ENCODE measurements at places on chromosomes 7 and 10. TPM values are rescaled to one million over a fixed set of nuclear protein-coding genes. Genes with fewer than 3 reads are reported as not detected.
A peak's percentile ranks its signal among the peaks of the same experiment; 100 is the strongest.

The LIPM gene
- not detected for total RNA-seq

The LRRC18 gene
- not detected for total RNA-seq

The CHAT gene
- total RNA-seq = not detected

The KLLN gene
- 0.77 TPM for total RNA-seq

The ITIH5 gene
- not detected for total RNA-seq

The GRID2IP gene
- not detected for total RNA-seq

The MACC1 gene
- total RNA-seq = 0.11 TPM

The HOXA1 gene
- 3.7 TPM for total RNA-seq

The ZNF503 gene
- 4.1 TPM for total RNA-seq

The UCMA gene
- not detected for total RNA-seq

The GHRHR gene
- not detected for total RNA-seq

The EBLN1 gene
- total RNA-seq = 0.26 TPM

The EN2 gene
- 0.69 TPM for total RNA-seq

The SLC39A12 gene
- total RNA-seq = not detected

The SMKR1 gene
- 0.71 TPM for total RNA-seq

The FANK1 gene
- 2.2 TPM for total RNA-seq

The MYH16 gene
- total RNA-seq = not detected

The SLC26A5 gene
- not detected for total RNA-seq

The OPTN gene
- 41.9 TPM for total RNA-seq

The SPDYE5 gene
- total RNA-seq = not detected

The C10orf67 gene
- total RNA-seq = 0.19 TPM

GRCh38 chr10:102620138-102620590, 24.1 kb upstream of the TRIM8 start:
- DNase-seq = no peak

DNA sequence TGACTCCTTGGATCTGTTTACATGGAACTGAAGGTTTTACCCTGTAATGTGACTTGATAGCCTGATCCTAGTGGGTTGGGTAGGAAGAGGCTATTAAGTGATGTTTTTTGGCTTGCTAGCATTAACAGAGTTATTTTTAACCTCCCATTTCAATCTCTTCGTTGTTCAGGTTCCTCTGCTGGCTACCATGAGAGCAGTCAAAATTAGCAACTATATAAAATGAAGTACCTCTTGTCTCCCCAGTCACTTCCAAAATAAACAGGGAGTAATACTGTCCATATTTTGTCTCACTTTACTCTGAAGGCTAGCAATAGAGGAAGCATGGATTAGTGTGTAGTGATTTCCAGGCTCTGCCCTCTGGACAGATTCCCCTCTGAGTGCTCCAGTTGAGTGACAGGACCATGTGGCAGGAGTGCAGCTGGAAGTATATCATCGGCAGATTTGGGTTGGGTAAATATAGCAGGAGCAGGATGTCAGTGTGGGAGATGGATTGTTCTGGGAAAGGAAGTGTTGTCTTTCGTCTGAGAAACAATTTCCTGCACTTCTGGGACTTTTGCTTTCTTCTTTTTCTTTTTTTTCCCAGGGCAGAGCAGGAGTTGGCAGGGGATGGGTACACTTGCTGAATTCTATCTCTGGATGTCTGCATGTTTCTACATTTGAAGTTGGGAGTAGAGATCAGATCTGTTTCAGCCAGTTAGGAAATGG, 35.2 kb downstream of the GBF1 start:
- peak; percentile 99 for DNase-seq

GRCh38 chr7:50774319-50774718, 8.4 kb downstream of the GRB10 start:
- DNase-seq = no peak

DNA sequence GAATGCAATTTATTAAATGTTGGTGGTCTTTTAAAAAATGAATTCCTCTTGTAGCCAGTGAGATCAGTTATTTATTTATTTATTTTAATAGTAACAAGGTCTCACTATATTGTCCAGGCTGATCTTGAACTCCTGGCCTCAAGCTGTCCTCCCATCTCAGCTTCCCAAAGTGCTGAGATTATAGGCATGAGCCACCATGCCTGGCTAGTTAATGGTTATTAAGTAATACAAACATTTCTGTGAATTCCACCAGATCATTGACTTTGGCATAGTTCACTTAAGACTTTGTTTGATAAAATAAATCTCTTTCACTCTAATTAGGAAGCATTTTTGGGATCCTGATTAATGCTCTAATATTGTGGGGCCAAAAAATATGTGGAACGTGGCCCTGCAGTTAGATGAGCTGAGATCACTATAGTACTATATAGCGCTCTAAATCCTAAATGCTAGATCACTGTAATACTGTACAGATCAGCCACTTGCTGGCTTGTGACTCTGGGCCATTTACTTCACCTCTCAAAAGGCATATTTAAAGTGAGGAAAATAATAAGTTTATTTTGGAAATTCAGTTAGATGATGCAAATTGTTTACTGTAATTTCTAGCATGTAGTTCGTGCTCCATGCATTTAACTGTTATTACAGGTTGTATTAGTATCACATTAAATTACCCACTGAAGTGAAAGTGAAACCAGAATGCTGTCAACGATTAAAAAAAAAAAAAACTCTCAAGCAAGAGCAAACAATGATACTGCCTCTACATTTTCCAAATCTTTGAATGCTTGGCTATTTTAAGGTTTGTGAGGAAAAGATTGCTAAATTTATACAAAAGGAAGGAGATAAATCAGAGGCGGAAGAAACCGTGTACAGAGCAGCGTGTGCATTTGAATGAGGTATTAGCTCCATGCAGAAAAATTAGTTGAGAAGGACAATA, 15.9 kb upstream of the FAS start:
- DNase-seq = peak; percentile 50

DNA sequence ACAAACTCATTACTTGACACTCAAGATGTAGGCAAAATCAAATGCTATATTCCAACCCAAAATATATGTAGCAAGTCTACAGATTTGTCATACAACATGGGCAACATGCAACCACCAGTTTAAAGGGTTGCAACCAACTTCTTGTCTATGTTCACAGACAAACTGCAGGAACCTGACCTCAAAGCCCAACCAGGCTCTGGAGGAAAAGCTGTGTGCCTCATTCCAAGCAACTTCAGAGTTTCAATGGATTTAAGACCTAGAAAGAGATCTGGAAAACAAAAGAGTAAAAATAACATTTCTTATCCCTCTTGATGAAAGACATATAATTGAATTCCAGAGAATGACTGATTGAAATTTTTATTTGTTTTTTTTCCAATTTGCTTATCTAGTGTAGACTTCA, 300.5 kb upstream of the ETV1 start:
- no peak for DNase-seq

GRCh38 chr7:99440195-99440594, 1.5 kb downstream of the CPSF4 start:
- peak; percentile 15 for DNase-seq

GRCh38 chr7:97027427-97028234, 3.0 kb upstream of the DLX5 start:
- peak; percentile 81 for DNase-seq

DNA sequence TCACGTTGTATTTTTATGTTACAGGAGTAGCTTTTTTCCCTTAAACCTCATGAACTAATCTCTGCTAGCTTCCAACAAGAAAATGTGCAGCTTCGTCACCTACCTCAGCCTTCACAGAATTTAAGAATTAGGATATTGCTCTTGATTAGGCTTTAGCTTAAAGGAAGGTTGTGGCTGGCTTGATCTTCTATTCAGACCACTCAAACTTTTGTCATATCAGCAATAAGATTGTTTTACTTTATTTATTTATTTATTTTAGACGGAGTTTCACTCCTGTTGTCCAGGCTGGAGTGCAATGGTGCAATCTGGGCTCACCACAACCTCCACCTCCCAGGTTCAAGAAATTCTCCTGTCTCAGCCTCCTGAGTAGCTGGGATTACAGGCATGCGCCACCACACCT, 125.6 kb upstream of the GPR22 start:
- DNase-seq = no peak

GRCh38 chr7:44282601-44283171, 42.7 kb downstream of the CAMK2B start:
- DNase-seq = no peak

- DNase-seq = no peak
These were observed 88.8 kb upstream of the TMEM26 start for GRCh38 chr10:61541960-61542359.

DNA sequence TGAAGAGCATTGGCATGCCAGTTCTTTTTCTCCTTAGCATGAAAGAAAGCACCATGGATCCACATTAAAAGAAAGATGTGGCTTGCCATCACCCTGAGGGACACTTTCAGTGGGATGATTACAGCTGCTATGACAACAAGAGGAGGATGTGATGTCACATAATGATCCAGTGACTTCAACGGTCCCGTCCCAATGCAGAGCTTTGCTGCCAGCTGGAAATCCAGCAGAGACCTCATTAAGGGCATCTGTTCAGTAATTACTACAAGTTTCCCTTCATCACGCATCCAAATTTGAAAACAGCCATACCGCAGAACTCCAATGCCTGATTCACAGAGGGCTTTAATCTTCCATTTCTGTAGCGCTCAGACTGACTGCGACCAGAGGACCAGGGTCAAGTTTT, 206.6 kb downstream of the LSM5 start:
- DNase-seq = no peak

GRCh38 chr10:32240471-32240870, 106.5 kb downstream of the EPC1 start:
- no peak for DNase-seq

DNA sequence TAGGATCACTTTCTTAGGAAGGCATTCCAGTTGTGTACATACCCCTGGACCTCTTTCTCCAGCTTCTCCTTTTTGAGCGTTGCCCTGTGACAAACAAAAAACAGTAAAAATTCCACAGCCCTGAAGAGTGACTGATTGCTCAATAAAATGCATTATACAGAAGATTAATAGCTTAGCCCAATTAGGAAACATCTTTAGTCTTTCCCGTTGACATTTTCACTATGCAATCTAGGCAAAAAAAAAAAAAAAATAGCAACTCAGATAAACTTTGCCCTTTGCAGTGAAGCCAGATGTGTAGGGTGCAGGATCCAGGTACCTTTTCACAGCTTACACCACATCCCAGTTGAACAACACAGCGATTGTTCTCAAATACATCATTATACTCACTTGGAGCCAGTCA, 17.9 kb downstream of the COL28A1 start:
- DNase-seq = no peak

DNA sequence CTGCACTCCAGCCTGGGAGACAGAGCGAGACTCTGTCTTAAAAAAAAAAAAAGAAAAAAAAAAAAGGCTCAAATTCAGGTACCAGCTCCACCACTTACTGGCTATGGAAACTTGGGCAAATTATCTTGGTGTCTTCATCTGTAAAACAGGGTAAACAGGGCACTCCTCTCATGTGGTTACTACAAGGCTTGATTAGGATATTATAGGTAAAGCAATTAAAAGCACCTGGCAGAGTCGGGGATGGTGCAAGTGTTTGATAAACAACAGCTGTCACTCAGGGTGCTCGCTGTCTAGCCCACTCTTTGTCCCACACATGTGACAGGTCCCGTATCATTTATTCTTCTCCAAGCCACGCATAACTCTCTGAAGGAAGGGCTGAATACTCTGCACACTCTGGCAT, 96.9 kb downstream of the SORBS1 start:
- no peak for DNase-seq

DNA sequence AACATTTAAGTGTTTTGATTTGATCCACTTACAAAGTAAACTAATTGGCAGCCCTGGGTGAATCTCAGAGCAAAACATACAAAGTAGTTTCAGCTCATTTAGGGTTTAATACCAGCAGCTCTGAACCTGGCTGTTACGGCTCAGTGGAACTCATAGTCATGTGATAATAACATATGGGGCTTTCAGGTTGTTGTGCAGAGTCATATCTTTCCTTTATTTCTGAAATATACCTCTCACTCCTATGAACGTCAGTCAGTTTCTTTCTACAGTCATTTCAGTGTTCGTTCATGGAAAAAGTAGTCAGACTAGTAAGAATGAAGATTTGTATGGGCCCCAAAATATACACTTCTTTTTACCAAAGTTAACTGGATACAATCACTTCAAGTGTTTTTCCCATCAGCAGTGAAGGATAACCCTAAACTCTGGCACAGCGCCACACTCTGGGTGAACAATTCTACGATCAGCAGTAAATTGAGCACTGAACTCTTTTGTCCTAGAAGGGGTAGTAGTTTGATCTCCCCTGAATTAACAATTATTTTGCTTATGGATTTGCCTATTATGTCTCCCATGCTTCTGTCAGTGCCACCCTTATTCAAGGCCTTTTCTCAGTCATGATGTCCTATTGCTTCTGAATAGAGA, 218.6 kb downstream of the THSD7A start:
- DNase-seq = no peak

- no peak for DNase-seq
These were observed 26.7 kb upstream of the SYPL1 start for GRCh38 chr7:106138776-106139175.

- DNase-seq = no peak
These were observed 9.8 kb downstream of the SDK1 start for GRCh38 chr7:3310884-3311283.

DNA sequence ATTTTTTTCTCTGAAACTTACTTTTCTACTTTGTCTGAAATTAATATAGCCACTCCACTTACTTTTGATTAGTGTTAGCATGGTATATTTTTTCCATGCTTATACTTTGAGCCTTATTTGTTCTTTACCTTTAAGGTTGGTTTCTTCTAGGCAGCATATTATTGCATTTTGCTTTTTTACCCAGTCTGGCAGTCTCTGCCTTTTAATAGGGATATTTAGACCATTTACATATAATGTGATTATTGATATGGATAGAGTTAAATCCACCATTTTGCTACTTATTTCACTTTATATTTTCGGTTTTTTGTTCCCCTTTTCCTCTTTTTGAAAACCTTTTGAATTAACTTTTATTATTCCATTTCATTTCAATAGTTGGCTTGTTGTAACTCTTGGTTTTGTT, 30.3 kb downstream of the CYP26A1 start:
- no peak for DNase-seq

DNA sequence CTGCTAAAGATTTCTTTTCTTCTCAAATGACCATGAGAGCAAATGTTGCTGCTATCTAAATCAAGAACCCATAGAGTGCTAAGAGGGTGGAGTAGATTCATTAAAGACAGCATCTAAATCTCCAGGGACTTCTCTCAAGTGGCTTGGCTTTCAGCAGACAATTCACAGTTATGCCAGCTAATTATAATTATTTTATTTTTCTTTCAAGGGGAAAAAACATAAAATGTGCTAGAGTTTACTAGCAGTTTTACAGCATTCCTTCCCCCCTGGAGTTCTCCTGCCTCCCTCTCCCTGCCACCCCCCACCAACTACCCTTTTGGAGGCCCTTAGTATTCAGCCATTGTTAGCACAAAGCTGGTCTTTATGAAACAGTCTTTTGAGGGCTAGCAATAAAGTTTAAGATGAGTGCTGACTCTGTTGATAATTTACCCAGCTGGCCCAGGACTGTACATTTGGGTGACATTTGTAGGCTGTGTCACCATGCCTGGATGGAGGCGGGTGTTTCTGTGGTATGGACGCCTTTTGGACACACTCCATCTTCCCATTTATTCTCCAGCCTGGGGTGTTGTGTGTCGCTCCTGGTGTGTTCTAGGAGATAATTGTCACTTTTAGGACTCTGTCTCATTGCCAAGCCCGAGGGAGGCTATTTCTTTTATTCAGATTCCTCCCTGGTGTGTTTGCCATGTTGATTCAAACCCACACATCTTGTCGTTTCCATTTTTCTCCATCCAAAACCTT, 160.2 kb downstream of the CREB5 start:
- no peak for DNase-seq

Data from LHCN-M2 (cell line).